ENCODE measurements at places on chromosomes 2 and 18.

DNA sequence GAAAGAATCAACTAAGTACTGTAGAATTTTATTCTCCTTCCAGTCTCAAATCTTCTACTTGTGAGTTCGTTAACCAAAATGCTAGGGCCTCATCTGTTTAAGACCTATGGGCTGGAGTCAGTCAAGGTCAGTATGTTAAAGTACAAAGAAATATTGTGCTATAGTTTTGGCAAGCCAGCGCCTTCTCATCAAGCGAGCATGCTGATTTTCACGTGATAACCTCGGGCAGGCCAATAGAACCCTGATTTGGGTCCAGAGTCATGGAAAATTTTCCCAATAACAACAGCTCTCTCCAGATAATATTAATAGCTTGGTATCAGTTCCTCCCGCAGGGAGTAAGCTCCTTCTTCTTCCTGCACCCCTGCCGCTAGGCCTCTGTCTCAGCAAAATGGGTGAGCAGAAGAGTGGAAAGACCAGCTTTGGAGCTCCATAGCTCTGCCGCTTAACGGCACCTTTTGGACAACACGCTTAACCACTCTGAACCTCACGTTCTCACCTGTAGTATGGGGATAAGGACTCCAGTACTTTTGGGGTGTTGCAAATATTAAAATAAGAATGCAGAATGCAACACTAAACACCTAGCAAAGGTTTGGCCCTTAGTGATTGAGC lies 11.7 kb downstream of the CABLES1 start:
- DNase-seq = no peak

DNA sequence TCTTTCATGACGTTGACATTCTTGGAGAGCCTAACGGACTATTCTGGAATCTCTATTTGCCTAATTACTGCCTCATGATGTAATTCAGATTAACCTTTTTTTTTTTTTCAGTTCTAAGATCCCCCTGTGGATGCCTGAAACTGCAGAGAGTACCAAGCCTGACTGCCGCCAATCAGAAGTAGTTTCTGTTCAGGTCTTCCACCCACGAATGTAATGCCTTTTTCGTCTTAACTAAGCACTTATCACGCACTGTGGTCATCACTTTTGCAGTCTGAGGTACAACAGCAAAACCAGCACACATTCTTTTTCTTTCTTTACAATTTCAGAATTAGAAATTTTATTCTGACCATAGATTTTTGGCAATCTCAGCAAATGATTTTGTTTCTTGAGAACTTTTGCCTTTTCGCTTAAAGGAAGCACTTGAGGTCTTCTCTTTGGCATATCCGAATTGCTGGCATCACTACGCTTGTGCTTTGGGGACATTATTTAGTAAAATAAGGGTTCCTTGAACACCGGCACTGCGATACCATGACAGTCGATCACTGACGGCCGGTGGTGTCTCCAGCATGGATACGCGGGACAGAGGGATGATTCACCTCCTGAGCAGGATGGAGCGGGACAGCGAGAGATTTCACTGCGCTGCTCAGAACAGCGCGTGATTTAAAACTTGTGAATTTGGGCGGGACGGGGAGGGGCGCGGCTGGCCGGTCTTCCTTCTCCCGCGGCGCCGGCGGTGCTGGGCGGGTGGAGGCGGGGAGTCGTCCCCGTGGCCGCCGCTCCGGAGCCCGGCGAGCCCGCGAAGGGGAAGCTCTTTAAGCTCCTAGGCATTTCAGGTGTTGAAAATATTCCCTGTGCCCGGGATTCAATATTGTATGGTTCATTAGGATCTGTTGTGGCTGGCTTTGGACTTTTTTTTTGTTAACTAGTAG lies 32.0 kb upstream of the GPR55 start:
- no peak for DNase-seq

- DNase-seq = no peak
These were observed 124.5 kb downstream of the TMEM131 start for GRCh38 chr2:97871096-97871780.

DNA sequence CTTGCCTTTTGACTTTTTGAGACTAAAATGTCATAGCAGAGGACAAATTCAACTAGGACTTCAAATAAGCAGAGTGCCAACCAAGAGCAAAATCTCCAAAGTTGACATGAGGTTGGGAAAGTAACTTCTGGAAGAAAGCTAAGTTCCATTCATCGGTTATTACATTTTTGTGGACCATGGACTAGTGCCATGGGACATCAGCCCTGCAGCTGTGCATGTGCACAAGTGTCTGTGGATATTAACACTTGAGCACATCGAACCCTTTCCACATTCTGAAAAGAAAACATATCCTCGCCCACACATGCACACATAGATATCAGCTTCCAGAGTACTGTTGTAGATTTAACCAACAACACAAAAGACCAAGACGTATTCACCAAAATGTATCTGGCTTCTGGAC lies 262.6 kb downstream of the NYAP2 start:
- no peak for DNase-seq

- DNase-seq = no peak
These were observed 2186.8 kb upstream of the CELF4 start for GRCh38 chr18:39752351-39752750.

DNA sequence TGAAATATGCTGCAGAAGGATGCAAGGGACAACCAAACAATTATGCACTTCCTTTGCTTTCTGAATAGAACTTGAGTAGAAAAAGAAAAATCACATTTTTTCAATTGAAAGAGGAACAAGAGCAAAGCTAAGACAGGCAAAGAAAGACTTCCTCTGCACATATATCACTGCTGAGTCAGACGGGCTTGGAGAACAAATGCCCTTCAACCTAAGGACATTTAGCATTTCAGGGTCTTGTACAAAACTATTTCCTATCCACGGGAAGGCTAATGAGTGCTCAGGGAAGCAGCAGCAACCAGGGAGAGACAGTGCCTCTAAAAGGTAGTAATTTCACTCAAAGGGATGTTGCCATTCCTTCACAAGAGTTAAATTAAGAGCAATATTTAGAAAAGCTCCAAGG lies 570.0 kb upstream of the GCFC2 start:
- DNase-seq = no peak

- no peak for DNase-seq
These were observed 230.0 kb upstream of the PARD3B start for GRCh38 chr2:204315236-204315662.

GRCh38 chr2:70330476-70330875 lies 28.6 kb upstream of the FAM136A start:
- no peak for DNase-seq

DNA sequence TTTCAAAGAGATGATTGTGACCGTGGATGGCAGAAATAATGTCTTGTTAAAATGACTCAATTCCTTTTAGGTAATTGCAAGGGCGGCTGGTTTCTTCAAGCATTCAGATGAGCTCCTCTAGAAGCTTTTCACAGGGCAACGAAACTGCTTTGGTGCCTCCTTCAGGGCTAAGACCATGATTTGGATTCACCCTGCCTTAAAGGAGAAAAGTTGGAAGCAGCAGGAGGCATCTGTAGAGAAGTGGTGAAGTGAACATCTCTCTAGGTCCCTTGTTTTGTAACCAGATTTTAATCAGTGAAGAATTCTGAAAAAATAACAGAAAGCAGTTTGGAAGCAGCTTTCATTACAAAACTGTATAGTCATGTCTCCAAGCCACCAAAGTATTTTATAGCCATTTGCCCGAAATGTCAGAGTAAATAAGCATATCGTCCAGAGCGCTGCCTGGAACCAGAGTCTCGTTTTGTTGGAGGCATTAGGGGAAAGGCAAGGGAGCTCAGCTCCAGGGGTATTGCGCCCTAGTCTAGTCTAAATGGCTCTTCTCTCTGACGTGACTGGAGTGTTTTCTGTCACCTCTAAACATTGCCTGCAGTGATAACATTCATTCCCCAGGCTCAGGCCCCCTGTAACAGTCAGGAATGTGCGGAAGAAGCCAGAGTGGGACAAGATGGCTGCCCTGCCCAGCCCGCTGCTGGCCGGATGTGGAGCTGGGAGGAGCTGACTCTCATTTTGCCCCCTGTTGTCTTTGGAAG lies 57.8 kb upstream of the ITGB6 start:
- no peak for DNase-seq

- no peak for DNase-seq
These were observed 60.0 kb downstream of the HS1BP3 start for GRCh38 chr2:20590704-20591515.

DNA sequence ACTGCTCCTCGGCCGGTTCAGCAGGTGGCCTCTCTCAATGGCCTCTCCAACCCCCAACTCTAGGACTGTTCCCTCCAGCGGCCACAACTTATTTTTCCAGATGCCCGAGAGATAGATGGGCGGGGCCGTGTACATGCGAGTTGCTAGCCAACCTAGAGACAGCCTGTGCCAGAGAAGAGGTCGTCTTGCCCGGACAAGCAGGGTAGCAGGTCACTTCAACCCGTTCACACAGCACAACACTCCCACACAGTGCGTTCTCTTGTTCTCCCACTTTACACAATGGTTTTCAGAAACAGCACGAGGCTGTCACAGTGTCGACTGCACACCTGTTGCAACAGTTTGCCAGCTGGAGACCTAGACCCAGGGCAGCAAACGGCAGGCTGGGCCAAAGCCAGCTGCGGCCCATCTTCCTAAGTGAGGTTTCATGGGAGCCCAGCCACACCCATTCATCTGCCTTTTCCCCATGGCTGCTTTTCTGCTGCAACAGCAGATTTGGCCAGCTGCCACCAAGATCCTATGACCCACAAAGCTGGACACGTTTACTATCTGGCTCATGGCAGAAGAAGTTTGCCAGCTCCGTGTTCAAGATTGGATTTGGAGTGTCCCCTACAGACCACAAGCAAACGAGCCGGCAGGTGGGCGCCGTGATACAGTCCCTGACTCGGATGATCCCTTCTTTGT lies 7.3 kb upstream of the PRLH start:
- DNase-seq = no peak

DNA sequence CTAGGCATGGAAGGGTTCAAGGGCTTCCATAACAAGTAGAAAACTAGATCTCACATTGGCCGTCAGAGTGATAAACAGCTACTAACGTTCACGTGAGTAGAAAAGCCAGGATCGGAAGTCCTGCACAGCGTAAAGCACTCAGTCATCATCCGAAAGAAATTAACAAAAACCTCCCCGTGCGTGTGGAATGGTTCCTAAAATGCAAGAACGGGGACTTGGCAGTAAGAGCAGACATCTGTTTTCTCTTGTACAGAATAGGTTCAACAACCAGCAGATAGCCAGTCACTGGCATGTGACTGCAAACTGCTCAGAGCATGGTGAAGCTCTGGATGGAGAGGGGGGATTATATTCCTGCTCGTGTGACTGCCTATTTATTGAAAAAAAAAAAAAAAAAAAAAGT lies 106.9 kb upstream of the ITGB6 start:
- no peak for DNase-seq

DNA sequence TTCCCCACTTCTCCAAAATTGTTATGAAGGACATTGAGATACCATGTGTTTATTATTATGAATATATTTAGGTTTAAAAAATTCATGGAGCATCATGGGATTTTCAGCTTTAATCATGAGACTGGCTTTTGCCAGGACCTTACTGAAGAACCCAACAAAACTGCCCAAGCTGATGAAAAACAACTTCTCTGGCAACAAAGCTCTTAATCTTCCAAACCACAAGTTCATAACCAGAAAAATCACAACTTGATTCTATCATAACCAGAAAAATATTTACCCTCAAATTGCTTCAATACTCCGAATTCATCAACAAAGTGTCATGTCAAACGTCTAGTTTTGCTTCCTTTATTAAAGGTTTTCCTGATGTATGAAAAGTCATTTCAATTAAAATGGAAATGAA lies 971.8 kb upstream of the ACVR2A start:
- no peak for DNase-seq

- no peak for DNase-seq
These were observed 36.3 kb downstream of the NCKAP1 start for GRCh38 chr2:183001948-183002347.

DNA sequence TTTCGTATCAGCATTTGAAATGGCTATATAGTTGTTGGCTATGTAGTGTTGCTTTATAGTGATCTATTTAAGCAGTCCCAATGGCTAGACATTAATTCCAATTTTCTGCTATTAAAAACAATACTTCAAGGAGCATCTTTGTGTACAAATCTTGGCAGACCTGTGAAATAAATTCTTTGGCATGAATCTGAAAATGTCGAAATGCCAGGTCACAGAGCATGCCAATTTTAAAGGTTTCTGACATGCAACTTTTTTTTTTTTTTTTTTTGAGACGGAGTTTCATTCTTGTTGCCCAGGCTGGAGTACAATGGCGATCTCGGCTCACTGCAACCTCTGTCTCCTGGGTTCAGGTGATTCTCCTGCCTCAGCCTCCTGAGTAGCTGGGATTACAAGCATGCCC lies 26.8 kb upstream of the CABLES1 start:
- DNase-seq = no peak

DNA sequence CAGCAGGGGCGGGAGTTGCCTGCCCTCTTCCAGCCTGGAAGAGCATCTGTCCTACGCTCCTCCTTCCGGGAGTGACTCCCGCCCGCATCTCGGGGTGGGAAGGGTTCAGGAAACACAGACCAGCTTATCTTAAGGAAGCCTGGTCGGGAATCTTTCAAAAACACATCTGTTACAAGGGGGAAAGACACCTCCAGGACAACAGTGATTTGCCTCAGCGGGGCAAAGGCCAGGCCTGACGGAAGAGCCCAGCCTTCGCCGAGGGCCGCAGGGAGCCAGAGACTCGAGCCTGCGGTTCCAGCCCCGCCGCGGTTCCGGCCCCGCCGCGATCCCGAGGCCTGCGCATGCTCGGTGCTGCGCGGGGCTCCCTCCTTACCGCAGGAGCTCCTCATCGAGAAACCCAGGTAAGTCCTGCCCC lies 38.1 kb upstream of the TGIF1 start:
- DNase-seq = peak; percentile 20

- no peak for DNase-seq
These were observed 8.1 kb downstream of the SMAD7 start for GRCh38 chr18:48942554-48943261.

- peak; percentile 34 for DNase-seq
These were observed at the start of gene GALNT3 for GRCh38 chr2:165793779-165794535. TSS of gene GALNT3 (minus strand) at chr2:165794247. CDS start at chr2:165770700, 23,547 bp downstream.

DNA sequence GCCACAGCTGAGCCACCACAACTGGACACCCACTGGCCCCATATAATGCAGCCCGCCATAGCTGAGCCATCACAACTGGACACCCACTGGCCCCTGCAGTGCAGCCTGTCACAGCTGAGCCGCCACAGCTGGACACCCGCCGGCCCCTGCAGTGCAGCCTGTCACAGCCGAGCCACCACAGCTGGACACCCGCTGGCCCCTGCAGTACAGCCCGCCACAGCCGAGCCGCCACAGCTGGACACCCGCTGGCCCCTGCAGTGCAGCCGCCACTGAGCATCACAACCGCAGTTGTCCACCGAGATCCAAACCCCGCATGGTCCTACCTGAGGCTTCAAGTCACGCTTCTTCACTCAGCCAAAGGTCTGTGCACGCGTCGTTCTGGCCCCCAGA lies 134.2 kb downstream of the PXDN start:
- no peak for DNase-seq

- no peak for DNase-seq
These were observed 24.5 kb upstream of the LPIN2 start for GRCh38 chr18:3037423-3037915.

GRCh38 chr18:59639821-59640220 lies 57.4 kb downstream of the CCBE1 start:
- no peak for DNase-seq

DNA sequence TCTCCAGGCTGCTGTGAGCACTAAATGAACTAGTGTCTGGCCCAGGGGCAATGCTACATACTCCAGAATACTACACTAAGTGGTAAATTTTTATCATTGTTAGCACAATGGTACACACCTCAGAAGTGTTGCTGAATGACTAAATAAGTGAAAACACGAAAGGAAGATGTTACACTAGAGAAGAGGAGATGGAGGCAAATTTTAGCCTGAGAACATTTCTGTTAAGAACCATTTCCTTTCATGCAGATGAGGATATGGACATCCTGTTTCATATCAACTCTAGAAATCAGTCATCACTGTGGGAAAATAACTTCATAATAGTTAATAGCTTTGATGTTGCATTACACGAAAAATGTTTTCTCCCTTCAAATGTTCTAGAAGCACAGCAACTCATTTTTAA lies 117.6 kb upstream of the STK17B start:
- DNase-seq = no peak
